ENCODE measurements at places on chromosomes 12 and 14.

GRCh38 chr14:85453401-85454225, 76.3 kb upstream of the FLRT2 start:
- no peak for DNase-seq

- peak; percentile 70 for DNase-seq
Observed at GRCh38 chr12:75848431-75848925, 183.1 kb downstream of the PHLDA1 start.

GRCh38 chr12:52521175-52521567, 977 bp upstream of the KRT5 start:
- DNase-seq, result peak; percentile 31

- DNase-seq, result no peak
Observed at GRCh38 chr14:76583174-76583573, 178.1 kb upstream of the VASH1 start.

GRCh38 chr12:46900734-46901463, 75.1 kb upstream of the SLC38A4 start:
- no peak for DNase-seq

DNA sequence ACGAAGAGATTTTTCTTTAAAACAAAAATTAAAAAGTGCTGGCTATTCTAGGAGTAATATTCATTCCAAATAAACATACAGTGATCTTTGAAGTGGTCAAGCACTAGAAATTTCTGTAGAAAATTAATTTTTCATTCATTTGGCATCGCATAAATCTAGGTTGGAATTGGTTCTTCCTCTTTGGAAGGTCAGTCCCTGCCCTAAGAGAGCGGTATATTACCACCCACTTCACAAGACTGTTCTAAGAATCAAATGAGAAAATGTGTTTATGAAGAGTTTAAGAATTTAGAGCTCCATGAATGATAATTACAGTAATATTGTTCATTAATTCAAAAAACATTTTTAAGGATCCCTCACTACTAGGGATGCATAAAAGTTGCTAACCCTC, 444 bp upstream of the GEMIN2 start:
- no peak for DNase-seq

DNA sequence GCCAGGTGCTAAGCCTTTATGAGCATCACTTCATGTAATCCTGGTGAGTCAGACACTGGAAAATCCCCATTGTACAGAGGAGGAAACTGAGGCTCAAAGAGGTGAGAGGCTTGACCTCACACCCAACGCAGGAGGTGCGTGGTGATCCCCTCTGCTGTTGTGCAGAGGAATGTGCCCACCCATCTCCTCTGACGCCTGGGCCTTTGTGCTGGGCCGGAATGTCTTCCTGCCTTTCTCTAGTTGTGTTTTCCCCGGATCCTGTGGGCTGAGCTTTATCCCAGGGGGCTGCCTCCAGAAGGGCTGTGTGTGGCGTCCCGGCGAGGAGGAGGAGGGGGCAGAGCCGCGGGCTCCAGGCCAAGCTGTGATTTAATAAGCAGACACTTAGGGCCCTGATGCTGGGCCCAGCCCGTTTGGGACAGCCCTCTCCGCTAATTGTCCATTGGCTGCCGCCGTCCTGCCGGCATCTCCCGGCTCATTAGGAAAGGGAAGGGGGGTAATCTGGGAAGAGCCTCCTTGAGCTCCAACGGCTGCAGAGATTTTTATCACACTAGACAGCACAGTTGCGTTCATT, 653.6 kb downstream of the MED13L start:
- peak; percentile 56 for DNase-seq

DNA sequence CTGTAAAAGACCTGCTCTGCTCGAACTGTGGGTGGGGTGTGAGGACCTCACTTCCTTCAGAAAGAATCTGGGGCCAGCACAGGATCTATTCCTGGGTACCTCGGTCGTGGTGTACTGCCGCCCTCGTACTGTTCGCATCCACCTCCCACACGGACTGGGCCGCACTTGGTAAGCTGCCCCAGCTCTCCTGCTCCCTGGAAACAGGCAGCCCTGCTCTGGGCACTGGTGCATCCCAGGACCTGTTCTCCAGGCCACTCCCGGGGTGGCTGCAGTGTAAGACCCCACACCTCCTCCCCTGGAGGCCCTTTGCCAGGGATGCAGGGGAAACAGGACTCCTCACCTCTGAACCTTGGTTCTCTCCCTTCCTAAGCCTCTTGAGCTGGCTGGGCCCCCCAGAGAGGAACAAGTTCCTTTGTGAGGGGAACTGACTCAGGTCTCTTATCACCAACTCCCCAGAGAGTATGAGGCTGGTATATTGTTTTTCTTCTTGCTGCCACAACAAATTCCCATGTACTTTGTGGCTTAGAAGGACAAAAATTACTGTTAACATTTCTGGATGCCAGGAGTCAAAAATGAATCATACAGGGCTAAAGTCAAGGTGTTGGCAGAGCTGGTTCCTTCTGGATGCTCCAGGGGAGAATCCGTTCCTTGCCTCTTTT, 276.5 kb downstream of the NUAK1 start:
- no peak for DNase-seq

DNA sequence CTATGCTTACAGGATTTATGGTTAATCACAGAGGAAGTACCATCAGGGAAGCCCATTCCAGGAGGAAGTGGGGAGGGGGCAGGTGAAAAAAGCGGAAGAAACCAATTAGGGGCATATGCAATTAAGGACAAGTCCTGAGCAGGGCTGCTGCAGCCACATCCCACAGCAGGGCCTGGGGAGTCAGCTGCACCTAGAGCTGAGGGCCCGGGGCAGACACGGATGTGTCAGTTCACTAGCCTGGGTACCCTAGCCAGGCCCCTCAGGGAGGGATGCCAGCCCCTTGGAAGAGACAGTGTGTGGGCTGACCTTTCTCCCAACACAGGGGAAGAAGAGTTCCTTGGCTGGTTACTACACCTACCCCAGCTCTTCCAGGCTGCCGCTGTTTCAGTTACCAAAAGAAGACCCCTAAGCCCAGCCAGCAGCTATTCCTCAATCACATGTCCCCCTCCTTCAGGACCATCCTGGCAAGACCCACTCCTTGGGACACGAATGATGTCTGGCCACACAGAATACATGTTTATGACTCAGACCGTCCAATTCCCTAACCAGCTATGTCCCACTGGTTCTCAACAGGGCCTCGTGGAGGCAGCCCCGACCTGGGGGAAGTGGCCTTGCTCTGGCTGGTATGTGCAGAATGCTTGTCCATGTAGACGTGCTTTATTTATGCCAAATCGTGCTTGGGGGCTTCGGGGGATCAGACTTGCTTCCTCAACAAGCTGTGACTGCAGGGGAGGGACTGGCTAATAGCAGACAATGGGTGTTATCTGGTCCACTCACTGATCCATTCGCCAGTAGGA, 133.7 kb upstream of the RTL1 start:
- DNase-seq, result peak; percentile 14

- no peak for DNase-seq
Observed at GRCh38 chr14:98185036-98185435, 1087.0 kb downstream of the BCL11B start.

DNA sequence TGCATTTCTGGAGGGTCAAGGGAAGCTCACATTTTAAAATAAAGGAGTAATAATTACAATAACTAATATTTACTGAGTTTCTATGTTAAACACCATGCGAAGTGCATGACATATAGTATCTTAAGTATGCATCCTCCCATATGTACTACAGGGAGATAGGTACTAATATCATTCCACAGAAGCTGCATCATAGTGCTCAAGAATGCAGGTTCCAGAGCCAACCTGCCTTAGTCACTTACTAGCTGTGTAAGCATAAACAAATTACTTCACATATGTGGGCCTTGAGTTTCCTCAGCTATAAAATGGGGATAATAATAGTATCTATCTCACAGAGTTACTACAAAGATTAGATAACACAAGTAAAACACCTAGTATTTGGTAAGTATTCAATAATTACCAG, 18.3 kb downstream of the ARMH4 start:
- DNase-seq, result no peak

DNA sequence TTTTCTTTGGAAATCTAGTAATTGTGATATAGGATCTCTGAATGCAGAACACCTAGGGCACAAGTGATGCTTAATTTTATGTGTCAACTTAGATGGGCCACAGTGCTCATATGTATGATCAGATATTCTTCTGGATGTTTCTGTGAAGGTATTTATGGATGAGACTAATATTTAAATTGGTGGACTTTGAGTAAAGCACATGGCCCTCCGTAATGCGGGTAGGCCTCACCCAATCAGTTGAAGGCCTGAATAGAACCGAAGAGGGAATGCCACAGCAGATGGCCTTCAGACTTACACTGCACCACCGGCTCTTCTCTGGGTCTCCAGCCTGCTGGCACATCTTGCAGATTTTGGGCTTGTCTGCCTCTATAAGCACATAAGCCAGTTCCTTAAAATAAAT, 60.0 kb downstream of the ETV6 start:
- DNase-seq, result no peak

- DNase-seq, result no peak
Observed at GRCh38 chr12:131364903-131365820, 345.7 kb upstream of the SFSWAP start.

DNA sequence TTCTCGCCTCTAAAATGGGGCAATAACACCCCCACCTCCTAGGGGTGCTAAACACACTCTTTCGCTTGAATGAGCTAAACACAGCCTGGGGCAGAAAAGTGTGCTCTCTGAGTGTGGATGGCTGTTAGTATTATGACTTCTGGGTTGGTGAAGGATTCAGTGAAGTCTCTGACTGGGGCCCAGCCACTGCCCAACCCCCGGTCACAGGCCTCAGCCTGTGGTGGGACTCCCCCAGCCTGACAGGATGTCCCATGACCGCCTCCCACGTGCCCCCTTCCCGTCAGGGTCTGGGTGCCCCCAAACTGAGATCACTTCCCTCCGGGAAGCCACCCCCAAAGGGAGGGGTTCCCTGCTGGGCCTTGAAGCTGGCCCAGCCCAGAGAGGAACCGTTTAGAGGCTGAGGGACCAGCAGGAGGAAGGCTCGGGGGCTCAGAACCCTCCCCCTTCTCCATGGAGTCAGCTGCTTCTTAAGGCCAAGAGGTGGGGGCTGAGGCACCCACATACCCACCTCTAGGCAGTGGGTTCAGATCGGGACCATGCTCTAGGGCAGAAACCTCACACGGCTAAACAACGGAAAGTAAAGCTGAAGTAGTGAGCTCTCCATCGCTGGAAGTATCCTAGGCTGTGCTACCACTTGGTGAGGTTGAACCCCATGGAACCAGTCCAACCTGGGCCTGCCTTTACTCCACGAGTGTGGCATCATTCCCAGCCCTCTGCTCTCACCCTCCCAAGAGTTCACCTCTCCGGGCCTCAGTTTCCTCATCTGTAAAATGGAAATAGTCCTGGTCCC, 13.8 kb downstream of the DTX1 start:
- DNase-seq, result peak; percentile 41

DNA sequence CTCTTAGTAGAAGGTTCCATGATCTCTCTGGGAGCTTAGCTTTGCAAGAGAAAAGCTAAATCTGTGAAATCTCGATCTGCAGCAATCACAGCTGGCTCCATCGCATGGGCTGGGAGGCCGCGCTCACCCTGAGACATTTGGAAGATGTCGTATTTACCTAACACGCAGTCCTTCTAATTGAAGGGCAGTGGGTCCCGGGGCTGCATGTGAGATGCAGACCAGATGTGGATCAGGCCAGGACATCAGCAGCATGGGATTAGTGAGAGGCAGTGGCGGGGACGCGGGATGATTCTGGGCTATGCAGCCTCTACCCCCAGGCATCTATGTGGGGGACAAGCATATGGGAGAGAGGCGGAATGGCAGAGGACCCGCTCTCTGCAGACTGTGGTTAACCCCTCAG, 312.4 kb upstream of the RTL1 start:
- peak; percentile 18 for DNase-seq

- no peak for DNase-seq
Observed at GRCh38 chr14:23646648-23647549, 10.7 kb downstream of the DHRS2 start.

DNA sequence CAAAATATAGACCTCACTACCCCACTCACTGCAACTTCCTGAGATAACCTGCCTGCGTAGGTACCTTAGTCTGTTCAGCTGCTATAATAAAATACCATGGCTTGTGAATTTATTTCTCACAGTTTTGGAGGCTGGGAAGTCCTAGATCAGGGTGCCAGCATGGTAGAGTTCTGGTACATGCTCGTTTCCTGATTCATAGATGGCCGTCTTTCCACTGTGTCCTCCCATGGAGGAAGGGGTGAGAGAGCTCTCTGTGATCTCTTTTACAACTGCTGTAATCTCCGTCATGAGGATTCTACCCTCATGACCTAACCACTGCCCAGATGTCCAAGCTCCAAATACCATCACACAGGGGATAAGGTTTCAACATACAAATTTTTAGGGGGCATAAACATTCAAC, 49.7 kb downstream of the KCNA1 start:
- no peak for DNase-seq

DNA sequence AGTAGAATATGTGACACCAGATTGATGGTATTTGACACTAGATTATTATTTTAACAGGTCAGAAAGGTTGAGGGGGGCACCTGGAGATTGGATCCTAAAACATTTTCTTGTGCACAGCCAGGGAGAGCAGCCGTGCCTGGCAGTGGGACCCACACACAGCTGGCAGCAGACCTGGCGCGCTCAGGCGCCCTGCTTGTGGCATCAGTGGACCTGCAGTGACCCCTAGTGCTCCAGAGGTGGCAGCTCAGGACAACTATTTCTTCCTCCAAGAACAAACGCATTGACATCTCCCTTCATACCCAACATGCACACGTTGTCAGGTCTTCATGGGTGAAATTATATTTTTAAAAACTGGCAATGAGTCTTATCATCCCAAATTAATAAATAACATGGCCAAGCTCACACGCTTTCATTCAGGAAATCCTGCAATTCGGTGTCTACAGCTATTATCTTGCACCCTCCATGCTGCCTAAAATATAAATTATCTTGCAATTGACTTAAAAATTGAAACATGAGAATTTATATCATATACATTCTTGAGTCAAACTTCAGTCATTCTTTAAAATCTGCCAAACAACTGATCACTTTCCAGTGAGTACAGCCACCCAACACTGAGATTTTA, 7.7 kb upstream of the TMEM132D start:
- DNase-seq, result peak; percentile 76

DNA sequence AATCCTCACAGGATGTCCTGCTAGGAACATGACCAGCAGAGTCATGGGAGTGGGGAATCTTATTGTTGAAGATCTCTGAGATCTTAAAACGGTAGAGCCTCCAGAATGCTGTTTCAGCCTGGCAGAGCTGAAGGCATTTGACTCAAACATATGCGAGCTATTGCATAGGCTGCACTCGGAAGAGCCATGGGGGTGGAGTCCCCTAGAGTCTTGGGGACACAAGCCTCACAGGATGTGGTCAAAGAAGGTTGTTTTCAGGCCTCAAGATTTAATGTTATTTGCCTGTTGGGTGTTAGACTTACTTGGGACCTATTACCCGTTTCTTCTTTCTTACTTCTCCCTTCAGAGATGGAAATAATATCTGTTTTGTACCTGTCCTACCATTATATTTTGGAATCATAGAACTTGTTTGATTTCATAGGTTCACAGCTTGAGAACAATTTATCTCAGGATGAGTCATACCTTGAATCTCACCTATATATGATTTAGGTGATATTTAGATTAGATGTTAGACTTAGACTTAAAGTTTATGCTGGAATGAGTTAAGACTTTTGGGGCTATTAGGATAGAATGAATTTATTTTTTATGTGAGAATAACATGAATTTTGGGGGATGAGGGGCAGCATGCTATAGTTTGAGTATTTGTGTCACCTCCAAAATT, 172.2 kb upstream of the ATP2B1 start:
- DNase-seq, result no peak

All from femur (tissue), 1 donor.